NK-92 treated with Interleukin-12 subunit alpha and Interleukin-12 subunit beta, amount 100 ng/mL, for 24 hours (cell line): ENCODE measurements at places on chromosomes 7 and 10.

- DNase-seq: no peak
These were observed 623.9 kb downstream of the SORCS1 start for GRCh38 chr10:106540645-106541044.

DNA sequence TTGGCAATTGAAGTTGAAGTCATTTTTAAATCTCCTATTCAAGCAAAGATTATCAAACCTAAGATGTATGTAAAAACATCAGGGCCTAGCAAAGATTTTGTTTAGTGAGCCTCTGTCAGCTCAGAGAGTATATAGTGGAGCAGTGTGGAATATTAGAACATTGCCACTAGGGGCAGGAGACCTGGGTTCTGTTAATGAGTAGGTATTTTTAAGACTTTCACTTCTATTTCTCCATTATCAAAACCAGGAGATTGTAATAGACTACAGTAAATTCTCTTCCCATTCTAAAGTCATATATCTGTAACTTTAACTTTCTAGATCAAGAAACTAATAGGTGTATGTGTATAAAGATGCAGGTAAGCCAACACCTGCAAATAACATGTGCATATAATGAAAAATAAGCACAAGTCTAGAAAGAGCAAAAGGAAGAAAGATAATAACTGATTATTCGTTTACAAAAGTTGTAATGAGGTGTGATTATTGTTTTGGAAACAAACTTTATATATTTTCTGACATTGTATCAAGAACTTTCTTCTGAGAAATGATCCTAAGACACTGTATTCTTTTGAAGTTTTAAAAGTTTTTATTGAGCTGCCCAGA is 64.4 kb downstream of the KCND2 start:
- DNase-seq: no peak

DNA sequence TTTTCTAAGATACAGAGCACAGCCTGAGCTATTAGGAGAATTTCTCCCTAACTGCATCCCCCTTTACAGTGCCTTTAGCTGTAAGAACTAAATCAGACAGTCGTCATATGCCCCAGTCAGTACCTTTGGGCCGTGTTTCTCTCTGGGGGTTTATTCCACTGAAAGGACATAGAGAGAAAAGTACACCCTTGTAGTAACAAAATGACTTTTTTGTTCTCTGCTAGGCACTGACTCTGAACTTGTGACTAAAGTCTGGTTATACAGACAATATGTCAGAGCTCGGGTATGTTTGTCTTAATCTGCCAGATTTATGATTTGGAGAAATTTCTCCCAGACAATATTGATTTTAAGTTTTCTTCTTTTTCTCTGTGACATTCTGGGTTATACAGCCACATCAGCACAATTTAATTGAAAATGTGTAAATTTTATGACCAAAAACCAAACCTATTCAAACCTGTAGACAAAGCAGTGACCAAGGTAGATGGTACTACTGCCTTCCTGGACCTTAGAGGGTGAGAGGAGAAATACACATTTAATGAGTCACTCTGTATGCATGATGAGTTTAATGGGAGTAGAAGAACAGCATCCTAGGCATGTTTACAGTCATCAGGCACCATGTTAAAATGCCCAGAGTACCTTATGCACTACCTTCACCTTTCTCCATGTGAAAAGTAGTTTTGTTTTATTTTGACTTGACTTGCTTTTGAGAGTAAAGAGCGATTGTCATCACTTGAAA is 156.1 kb upstream of the PLXDC2 start:
- no peak for DNase-seq

- no peak for DNase-seq
These were observed 94.9 kb downstream of the AKAP9 start for GRCh38 chr7:92035576-92035975.

DNA sequence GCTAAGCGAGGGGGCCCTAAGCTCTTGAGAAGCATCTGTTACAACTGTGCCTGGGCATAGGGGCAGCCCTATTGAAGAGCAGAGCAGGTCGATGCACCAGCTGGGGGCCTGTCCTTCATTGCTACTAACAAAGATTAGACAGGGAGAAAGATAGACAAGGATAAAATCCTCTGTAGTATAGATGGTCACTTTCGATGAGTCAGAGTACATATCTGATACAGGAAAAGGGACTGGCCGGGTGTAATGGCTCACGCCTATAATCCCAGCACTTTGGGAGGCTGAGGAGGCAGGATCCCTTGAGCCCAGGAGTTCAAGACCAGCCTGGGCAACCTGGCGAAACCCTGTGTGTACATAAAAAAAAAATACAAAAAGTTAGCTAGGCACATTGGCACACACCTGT is 13.6 kb downstream of the OPTN start:
- DNase-seq: no peak

GRCh38 chr10:26969145-26969926 is 108.6 kb upstream of the ABI1 start:
- no peak for DNase-seq

- DNase-seq: no peak
These were observed 556.1 kb downstream of the KCNMA1 start for GRCh38 chr10:77081481-77081891.

- DNase-seq: no peak
These were observed 909.4 kb downstream of the GRID1 start for GRCh38 chr10:85457191-85457590.

DNA sequence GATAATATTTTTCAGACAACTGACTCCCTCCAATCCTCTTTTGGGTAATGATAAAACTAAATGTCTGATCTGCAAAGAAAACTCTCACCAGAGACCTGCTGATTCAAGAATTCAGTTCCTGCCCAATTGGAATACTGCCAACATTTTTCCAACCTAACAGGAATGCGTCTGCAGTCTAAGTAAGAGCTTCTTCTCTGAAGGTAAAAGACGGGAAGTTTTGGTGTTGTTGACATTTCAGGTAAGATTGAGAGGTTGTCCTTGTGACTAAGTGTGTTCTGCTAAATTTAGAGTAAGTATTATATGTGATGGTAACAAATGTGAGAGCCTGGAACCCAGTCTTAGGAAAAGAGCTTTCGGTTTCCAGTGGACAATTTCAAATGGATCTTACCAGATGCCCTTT is 17.6 kb downstream of the IFIT5 start:
- no peak for DNase-seq

GRCh38 chr7:111864291-111864976 is 302.1 kb upstream of the IMMP2L start:
- no peak for DNase-seq

- DNase-seq: no peak
These were observed 31.9 kb downstream of the SCRN1 start for GRCh38 chr7:29957521-29958310.

- no peak for DNase-seq
These were observed 29.8 kb downstream of the C10orf120 start for GRCh38 chr10:122669842-122670241.
